Stimulated activated CD8-positive, alpha-beta memory T cell treated with anti-CD3 and anti-CD28 coated beads, Interleukin-15, amount 100 ng/mL, for 24 hours (primary cell): ENCODE measurements at places on chromosomes 2 and 18.

GRCh38 chr2:207463433-207463832 is 66.3 kb upstream of the CREB1 start:
- DNase-seq = no peak

DNA sequence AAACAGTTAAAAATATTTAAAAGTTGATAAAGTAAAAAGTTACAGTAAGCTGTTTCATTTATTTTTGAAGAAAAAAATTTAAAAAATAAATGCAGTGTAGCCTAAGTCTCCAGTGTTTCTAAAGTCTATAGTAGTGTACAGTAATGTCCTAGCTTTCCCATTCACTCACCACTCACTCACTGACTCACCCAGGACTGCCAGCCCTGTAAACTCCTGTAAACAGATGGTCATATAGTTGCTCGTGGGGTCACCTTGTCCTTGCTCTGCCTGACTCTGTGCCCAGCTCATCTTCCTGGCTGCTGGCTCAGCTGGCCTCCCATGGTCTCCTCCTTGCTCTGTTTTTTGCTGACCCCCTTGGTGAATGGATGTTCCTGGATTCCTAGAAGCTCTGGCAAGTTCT is 180.3 kb downstream of the VAPA start:
- no peak for DNase-seq

DNA sequence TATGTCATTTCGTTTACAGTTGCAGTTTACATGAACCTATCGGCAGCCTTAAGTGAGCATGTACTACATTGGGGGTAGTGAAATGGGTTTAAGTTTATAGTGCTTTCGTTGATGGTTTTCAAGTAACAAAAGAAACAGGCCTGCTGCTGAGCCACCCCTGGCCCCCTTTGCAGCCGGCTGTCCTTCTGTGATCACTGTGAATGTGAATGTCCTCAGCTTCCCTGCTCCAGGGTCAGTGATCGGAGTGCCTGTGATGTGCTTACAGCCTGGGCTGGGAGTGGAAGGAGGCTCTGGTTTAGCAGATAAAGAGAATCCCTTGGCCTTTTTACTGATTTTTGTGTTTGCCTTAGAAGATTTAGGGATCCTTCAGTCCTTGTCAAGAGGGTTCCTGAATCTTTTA is 154.2 kb downstream of the FAM210A start:
- DNase-seq = no peak

DNA sequence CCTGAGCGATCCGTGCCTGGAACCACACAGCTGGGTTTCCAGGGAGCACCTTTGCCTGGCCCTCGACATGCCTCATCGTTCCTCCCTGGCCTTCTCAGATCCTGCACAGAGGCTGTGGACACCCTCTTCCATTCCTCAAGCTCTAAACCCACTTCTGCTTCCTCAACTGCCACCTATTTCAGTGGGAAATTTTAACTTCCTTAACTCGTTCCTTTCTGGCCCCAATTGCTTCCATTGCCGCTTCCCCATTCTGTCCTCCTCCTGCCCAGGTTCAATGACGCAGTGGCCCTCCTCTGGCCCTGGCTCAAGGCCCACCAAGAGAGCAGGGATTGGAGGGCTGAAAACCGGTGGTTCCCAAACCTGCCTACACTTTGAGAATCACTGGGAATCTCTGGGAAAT is 4.8 kb upstream of the B3GNT7 start:
- no peak for DNase-seq

DNA sequence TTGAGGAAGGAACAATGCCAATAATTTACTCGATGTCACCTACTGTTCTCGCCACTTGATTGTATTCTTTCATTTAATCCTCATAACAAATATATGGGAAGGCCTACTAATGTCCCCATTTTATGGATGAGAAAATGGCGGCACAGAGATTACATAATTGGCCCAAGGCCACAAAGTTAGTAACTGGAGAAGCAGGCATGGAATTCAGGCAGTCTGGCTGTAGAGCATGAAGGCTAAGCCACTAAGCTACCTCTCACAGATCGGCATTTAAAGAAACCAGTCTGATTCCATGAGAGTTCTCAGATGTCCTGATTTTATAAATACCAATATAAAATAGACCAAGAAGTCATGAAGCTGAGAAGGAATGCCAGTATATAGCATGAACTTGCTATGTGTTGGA is 121.8 kb upstream of the EPAS1 start:
- DNase-seq = no peak

DNA sequence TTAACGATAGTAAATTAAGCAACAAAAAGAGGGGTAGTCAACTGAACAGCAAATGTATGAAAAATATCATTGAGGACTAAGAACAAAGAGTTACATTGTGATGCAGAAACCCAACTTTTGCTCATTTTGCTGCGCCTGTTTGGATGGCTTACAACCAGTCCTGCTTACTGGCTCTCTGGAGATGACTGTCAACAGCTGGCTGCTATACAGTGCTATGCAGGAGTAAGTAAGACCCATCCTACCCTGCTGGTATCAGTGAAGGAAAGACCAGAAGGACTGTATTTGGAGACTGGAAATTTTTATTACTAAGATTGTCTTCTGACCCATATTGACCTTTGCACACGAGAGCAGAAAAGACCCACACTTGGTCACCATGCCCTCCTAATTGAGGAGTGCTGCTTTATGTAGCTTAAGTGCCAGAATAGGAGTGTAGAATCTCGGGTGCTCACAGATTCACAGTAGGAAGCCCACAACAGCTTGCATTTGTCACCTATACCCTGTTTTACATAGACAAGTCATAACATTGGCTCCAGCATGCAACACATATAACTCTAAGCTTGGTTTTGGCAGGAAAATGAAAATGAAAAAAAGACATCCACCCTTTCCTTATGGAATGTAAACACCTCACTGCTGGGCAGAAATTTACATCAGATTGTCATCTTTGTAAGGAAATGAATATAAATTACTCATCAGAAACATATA is 1915.0 kb upstream of the CELF4 start:
- no peak for DNase-seq

DNA sequence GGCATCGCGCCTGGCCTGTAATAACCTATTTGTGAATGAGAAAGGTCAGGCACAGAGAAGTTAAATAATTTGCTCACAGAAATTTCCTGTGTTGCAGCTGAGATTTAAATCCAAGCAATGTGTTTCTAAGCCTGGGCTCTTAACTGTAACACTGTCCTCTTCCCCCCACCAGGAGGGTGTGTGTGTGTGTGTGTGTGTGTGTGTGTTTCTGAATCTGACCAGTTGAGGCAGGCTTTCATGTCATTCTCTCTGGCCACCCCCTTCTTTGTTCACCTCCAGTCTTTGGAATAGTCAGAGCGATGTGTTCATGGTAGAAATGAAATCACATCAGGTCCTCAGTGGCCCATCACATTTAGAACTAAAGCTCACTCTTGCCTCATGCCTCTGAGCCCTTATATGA is 81.2 kb downstream of the NEDD4L start:
- no peak for DNase-seq

DNA sequence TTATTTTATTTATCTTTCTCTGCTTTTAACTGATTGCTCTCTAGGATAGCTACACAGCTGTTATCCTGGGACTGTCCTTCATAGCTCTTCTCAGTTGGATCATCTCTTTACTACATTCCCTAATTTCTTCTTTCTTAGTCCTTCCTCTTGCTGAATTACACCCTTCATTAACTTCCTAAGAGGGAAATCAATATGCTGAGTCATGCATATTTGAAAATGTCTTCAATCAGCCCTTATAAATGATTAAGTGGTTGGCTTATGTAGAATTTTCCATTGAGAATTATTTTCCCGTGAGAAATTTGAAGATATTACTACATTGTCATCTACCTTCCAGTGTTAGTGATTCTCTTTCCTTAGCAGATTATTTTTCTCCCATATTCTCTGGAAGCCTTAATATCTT is 214.2 kb downstream of the SOCS6 start:
- DNase-seq = no peak

DNA sequence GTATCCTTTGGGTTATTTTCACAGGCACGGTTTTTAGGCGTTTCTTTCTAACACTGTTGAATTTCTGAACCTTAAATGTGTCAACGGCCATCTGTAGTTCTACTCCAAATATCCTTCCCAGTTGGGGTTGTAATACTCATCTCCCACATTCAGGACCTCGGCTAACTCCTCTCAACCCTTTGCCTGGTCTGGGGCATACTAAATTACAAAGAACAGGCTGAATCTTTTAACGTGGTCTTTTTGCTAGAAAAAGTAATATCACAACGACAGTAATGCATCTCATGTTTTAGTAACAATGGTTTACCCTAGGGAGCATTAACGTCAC is 2.1 kb downstream of the RPRM start:
- DNase-seq = no peak

- DNase-seq = no peak
Measured at GRCh38 chr2:31933066-31933465, 77.7 kb downstream of the MEMO1 start.

DNA sequence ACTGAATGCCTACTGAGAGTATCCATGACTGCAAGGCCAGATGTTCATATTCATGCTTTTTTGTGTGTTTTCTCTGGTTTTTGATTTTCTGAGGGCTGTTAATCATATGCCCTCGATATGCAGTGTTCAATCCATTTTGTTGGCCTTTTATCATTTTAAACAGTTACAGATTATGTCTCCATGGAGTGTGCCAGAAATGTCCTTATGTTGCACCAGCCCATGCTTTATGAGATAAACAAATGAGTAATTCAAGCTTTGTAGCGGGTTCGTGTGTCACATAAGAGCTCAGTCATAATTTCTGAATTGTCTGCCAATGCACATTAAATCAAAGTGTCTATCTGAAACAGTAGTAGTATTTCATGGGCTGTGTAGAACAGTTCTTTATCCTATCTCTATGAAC is 583.0 kb downstream of the THSD7B start:
- DNase-seq = no peak

- no peak for DNase-seq
Measured at GRCh38 chr2:119464981-119465380, 33.3 kb downstream of the TMEM37 start.

GRCh38 chr18:7394050-7394659 is 163.3 kb downstream of the LRRC30 start:
- DNase-seq = no peak

- no peak for DNase-seq
Measured at GRCh38 chr2:160842286-160842685, 317.9 kb upstream of the TANK start.

GRCh38 chr2:241680827-241681599 is 5.6 kb downstream of the DTYMK start:
- DNase-seq = no peak

DNA sequence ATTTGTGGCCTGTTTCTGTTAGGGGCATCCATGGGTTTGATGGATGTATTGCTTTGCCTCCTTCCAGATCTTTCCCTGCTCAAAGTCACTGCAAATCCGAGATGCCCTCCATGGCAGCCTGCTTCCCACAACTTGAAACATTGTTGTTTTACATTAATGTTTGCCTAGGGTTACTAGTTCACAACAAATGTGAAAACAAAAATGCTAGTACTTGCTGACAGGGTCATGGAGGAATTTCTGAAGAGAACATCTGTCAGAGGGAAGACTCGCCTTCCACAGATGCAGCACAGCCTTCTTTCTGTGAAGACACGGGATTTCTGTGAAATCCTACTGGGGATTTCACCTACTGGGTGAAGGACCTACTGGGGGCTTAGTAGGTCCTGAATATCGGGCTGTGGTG is 260.0 kb upstream of the FN1 start:
- no peak for DNase-seq

DNA sequence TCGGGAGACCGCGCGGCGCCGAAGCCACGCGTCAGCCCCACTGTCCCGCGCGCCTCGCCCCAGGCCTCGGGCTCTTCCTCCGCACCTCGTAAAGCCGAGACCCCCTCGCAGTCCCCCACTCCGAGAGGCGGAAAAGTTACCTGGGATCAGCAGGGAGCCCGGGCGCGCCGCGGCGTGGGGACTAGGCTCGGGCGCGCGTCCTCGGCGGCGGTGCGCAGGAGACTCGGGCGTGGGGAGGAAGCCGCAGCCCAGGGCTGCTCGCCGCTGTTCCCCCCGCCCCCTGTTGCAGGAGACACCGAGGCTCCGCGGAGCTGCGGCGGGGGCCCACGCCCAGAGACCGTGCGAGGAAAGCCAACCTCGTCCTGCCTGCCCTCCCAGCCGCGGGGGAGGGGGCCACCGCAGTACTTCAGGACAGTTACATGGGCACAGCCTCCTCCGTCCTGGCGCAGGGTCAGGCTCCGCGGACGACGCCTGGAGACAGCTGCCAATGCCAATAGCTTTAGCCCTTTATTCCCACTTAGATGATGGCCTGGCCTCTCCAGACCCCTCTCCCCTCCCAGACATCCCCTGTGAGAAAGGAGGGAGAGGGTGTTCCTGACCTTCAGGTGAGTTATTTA is at the start of gene EPB41L3:
Gene EPB41L3, minus strand, starts transcription at position 225 of the 617 bp plus-strand sequence. CDS start 54,814 bp downstream, outside the sequence.
- no peak for DNase-seq

GRCh38 chr2:33496150-33496549 is 19.7 kb downstream of the RASGRP3 start:
- no peak for DNase-seq

DNA sequence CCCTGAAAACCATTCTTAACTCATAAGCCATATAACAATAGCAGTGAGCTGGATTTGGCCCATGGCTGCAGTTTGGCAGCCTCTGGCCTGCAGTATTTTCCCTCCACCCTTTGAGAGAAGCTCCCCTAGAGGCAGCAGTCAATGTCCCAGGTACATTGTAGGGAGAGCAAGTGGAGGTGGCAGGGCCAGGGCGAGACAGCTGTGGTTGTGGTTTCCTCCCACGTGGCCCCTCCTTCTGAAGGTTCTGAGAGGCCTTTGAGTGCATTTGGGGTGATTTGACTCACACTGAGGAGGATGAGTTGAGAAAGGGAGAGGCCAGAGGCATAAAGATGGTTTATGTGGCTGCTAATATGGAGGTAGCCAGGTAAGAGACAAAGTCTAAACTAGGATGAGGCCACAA is 45.5 kb upstream of the LDAH start:
- peak; percentile 8 for DNase-seq

- no peak for DNase-seq
Measured at GRCh38 chr2:33583194-33583938, 15.7 kb downstream of the FAM98A start.

DNA sequence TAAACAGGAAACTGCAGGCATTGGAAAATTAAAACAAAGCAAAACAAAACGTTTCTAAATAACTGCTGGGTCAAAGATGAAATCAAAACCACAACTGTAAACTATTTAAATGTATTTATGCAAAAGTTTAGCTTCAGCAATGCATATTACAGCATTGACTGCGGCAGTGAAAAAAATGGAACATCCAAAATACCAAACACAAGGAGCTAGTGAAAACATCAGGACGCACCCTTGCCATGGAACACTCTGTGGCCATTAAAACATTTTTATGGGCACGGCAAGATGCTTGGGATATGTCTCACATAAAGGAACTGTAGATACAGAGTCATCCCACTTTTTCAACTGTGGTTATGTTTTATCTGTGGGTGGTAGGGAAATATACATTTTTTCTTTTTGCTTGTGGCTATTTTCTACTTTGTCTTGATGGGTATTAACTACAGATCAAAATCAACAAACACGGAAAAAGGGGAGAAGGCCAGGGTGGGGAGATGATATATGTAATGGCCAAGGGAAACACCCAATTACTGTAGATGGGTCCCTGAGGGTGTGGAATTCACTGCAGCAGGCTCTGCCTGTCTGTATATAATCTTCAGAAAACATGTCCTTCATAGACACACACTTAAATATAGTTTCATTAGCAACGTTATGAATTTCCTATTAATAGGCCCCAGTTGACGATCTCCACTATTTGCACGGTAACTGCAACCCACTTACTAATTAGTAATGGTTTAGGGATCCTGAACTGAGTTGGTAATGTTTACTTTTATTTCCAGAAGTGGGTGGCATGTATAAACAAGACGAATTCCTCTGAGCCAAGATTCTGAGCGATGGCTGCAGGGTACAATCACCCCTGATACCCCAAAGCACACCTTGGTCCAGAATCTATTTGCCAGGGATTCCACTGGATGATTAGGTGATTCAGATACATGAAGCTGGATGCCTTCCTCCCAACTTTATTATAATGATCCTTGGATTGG is 110.5 kb downstream of the ACKR3 start:
- DNase-seq = no peak
